ENCODE measurements at places on chromosomes 6 and 20.

GRCh38 chr6:73798592-73798991 is 102.6 kb downstream of the CD109 start:
- DNase-seq: peak; percentile 68
- H3K4me1 ChIP-seq: no peaks in the 10 kb centered on the region
- no peak overlapping the region for H3K27ac ChIP-seq
- H3K27me3 ChIP-seq: no peaks in the 10 kb centered on the region
- H3K36me3 ChIP-seq: no peaks in the 10 kb centered on the region

DNA sequence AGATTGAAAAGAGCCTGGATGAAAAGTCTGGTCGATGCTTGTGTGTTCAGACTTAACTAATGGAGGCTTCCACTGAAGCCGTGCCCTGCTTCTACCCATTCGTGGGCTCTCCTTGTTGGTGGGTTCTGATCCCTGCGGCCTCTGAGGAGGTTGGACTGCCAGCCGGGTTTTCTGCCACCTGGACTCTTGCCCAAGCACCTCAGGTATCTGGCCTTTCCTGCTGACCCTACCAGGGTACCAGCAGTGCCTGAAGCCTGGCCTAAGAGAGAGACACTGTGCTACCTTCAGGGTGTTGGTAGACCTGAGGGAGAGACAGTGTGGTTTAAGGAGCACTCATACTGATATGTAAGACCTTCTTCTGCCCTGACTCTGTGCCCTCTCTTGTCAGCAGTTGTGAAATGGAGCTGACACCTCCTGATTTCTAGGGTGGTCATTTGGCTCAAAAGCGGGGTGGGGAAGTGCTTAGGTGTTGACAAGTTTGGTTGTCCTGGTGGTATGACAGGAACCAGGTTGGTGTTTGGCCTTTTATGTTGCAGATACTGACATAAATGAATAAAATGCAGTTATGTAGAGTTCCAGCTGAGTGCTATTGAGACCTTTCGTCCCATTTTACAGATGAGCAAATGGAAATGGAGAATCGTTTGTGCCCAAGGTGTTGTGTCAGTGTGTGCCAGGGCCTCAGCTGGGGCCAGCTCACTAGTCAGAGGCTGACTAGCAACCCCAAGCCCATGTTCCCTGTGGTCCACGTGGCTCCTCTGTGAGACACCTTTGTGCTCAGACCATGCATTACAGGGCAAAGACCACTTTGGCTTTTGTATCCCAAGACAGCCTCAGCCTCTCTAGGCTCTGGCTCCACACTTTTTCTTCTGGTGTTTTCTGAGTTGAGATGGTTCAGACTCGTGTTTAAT is 3.1 kb downstream of the PLCG1 start:
- H3K27ac ChIP-seq: peak overlapping the region; percentile 53
- no peaks in the 10 kb centered on the region for H3K36me3 ChIP-seq
- H3K4me3 ChIP-seq: no peak overlapping the region
- peak; percentile 42 for DNase-seq
- H3K27me3 ChIP-seq: no peaks in the 10 kb centered on the region

GRCh38 chr6:102229271-102229670 is 835.8 kb downstream of the GRIK2 start:
- DNase-seq: no peak
- H3K4me1 ChIP-seq: no peaks in the 10 kb centered on the region
- no peak overlapping the region for H3K27ac ChIP-seq
- H3K4me3 ChIP-seq: no peak overlapping the region

DNA sequence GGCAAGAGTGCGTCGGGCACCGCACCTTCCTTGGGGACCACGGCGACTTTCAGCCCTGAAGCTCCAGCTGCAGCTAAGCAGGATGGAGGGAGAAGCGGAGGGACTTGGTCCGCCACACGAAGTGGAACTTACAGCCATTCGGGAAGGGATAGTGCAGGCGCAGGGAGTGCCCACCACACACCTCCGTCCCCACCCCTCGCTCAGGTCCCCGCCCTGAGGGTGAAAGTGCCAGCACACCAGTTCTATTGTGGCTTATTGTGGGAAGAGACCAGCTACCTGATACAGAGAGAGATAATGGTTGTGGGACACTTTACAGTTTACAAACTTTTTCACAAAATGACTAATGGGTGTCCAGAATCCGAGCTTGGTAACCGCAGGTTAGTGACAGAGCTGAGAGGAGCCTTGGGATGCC is 76.1 kb downstream of the IRF4 start:
- no peak overlapping the region for H3K4me3 ChIP-seq
- H3K27me3 ChIP-seq: no peaks in the 10 kb centered on the region
- H3K4me1 ChIP-seq: no peaks in the 10 kb centered on the region
- DNase-seq: no peak
- H3K27ac ChIP-seq: no peak overlapping the region
- H3K36me3 ChIP-seq: no peaks in the 10 kb centered on the region

GRCh38 chr6:34247481-34248197 is 1.2 kb downstream of the SMIM29 start:
- H3K27ac ChIP-seq: peak overlapping the region; percentile 87
- peak overlapping the region; percentile 80 for H3K4me3 ChIP-seq
- DNase-seq: peak; percentile 67
- H3K36me3 ChIP-seq: no peaks in the 10 kb centered on the region
- no peaks in the 10 kb centered on the region for H3K27me3 ChIP-seq

- DNase-seq: no peak
- H3K36me3 ChIP-seq: no peaks in the 10 kb centered on the region
- H3K27me3 ChIP-seq: peaks cover 6% of the 10 kb centered on the region
- no peaks in the 10 kb centered on the region for H3K4me1 ChIP-seq
- H3K4me3 ChIP-seq: no peak overlapping the region
Measured at GRCh38 chr6:43793875-43794242, 23.8 kb downstream of the VEGFA start.

DNA sequence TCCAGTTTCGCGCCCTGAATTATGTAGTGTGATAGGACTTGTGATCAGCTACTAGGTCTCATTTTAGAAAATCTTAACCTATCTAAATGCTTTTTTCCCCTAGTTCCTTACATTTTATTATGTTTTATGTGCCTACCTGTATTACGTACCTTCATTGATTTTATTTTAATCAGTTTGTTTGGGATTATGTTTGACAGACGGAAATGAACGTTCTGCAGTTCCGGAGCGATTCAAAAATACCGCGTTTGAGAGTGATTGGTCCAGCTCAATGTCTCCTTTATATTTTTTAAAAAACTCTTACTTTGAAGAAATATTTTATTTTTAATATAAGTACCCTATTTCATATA is 114.3 kb upstream of the BTN3A2 start:
- no peak overlapping the region for H3K27ac ChIP-seq
- peak overlapping the region; percentile 49 for H3K4me3 ChIP-seq
- no peaks in the 10 kb centered on the region for H3K27me3 ChIP-seq
- peaks cover 13% of the 10 kb centered on the region for H3K4me1 ChIP-seq
- no peak for DNase-seq

DNA sequence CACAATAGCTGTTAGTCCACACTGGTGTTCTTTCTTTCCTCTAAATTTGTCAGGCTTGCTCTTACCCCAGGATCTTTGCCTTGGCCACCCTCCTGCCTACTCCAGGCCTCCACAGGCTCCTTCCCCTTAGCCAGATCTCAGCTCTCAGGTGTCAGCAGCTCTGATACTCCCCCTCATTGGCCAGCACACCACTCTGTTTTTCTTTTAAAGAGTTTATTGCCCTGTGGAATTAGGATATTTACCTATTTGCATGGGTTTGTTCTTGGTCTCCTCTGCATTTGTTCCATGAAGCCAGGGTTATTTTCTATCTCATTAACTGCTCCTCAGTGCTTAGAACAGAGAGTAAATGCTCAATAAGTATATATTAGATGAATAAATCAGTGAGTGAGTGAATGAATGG is 36.8 kb downstream of the GCNT2 start:
- peaks cover 24% of the 10 kb centered on the region for H3K4me1 ChIP-seq
- no peaks in the 10 kb centered on the region for H3K27me3 ChIP-seq
- no peak for DNase-seq
- H3K4me3 ChIP-seq: no peak overlapping the region
- no peak overlapping the region for H3K27ac ChIP-seq
- H3K36me3 ChIP-seq: no peaks in the 10 kb centered on the region

- no peaks in the 10 kb centered on the region for H3K36me3 ChIP-seq
- H3K4me3 ChIP-seq: no peak overlapping the region
- no peaks in the 10 kb centered on the region for H3K4me1 ChIP-seq
- no peak overlapping the region for H3K27ac ChIP-seq
Measured at GRCh38 chr6:105250533-105250932, 70.7 kb upstream of the POPDC3 start.

- H3K4me3 ChIP-seq: no peak overlapping the region
- DNase-seq: no peak
- H3K27ac ChIP-seq: no peak overlapping the region
- H3K4me1 ChIP-seq: no peaks in the 10 kb centered on the region
Measured at GRCh38 chr6:163866192-163866591, 451.7 kb downstream of the QKI start.

DNA sequence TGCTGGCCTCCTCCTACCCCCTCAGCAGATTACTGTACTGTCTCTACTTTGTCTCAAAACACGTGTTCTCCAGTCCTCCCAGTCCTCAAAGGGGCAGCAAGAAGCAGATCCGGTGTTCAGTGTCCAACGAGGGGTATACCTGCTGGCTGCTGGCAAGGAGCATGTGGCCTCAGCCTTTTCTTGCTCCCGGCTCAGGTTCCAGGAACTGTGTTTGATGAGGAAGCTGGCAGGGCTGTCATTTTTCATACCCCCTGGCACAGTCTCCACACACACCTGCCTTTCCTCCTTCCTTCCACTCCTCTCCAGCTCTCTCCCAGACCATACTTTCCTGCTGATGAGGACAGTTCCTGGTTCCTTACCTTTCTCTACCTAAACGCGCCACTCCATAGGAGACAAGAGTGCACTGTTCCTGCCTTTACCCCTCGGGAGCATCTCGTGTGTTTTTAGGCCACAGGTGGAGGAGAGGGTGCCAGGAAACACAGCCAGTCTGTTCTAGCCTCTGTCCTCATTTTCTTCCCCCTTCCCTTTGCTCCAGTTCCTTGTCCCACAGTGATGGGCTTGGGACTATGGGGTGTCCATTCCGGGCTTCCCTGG is 77.2 kb downstream of the SSR1 start:
- H3K27me3 ChIP-seq: no peaks in the 10 kb centered on the region
- no peaks in the 10 kb centered on the region for H3K4me1 ChIP-seq

DNA sequence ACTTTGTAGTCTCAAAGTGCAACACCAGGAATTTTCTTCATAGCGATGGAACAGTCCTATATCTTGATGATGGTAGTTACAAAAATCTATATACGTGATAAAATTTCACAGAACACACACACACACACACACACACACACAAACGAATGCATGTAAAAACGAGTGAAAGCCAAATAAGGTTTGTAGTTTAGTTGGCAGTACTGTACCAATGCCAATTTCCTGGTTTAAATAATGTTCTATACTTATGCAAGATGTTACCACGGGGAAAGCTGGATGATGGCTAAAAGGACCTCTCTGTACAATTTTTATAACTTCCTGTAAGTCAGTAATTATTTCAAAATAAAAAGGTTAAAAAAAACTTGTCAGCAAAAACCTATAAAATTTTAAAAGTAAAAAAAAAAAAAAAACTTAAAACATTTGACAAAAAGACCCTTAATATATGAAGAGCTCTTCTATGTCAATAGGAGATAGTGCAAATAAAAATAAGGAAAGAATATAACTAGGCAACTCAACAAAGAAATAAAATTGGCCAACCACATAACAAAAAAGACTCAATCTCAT is 37.6 kb downstream of the PDSS2 start:
- H3K27me3 ChIP-seq: no peaks in the 10 kb centered on the region
- DNase-seq: no peak
- peaks cover 6% of the 10 kb centered on the region for H3K36me3 ChIP-seq
- H3K27ac ChIP-seq: no peak overlapping the region
- no peak overlapping the region for H3K4me3 ChIP-seq
- no peaks in the 10 kb centered on the region for H3K4me1 ChIP-seq

DNA sequence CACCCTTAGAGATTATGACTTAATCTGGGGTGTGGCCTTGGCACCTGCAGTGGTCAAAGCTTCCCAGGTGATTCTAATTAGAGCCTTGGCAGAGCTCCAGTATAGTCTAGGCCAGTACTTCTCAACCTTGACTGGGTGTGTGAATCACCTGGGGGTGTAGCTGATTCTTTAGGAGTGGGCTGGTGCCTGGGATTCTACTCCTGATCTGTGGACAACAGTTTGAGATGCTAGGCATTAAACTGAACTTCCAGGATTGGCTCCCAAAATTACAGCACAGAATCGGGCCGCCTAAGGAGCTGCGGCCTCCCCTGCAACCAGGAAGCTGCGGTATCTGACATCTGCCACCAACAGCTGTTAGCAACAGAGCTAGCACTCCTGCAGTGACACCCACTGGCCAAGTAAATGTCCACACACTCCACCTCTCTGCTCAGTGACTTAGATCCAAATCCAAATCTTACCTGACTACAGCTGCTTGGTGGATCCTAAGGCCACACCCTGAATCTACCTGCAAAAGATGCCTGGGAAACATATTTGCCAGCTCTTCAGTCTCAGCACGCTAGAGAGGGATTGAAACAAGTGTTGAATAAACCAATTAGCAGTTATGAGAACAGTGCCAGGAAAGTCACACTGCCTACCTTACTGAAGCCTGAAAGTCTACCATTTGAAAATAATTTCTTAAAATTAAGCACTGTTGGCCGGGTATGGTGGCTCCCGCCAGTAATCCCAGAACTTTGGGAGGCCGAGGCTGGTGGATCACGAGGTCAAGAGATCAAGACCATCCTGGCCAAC is 126.7 kb downstream of the UNC5CL start:
- H3K4me3 ChIP-seq: no peak overlapping the region
- no peaks in the 10 kb centered on the region for H3K4me1 ChIP-seq
- no peak for DNase-seq

GRCh38 chr6:41872147-41872546 is 23.0 kb downstream of the USP49 start:
- H3K4me3 ChIP-seq: no peak overlapping the region
- DNase-seq: no peak
- H3K4me1 ChIP-seq: no peaks in the 10 kb centered on the region
- H3K27me3 ChIP-seq: no peaks in the 10 kb centered on the region

- H3K27ac ChIP-seq: no peak overlapping the region
- H3K4me1 ChIP-seq: no peaks in the 10 kb centered on the region
- no peak for DNase-seq
- no peak overlapping the region for H3K4me3 ChIP-seq
- H3K36me3 ChIP-seq: no peaks in the 10 kb centered on the region
Measured at GRCh38 chr6:14417377-14417776, 299.8 kb downstream of the CD83 start.

GRCh38 chr20:3973705-3974104 is 41.7 kb downstream of the RNF24 start:
- peaks cover 6% of the 10 kb centered on the region for H3K4me1 ChIP-seq
- H3K27me3 ChIP-seq: no peaks in the 10 kb centered on the region
- no peak overlapping the region for H3K27ac ChIP-seq
- no peak for DNase-seq
- no peak overlapping the region for H3K4me3 ChIP-seq

GRCh38 chr6:55447891-55448290 is 120.6 kb downstream of the GFRAL start:
- H3K27me3 ChIP-seq: no peaks in the 10 kb centered on the region
- H3K36me3 ChIP-seq: no peaks in the 10 kb centered on the region
- no peak for DNase-seq
- H3K27ac ChIP-seq: no peak overlapping the region
